Stimulated activated CD4-positive, alpha-beta T cell treated with anti-CD3 and anti-CD28 coated beads, Interleukin-1b, Interleukin-23, amount 100 ng/mL, for 24 hours (primary cell): ENCODE measurements at places on chromosomes 5 and 9.

DNA sequence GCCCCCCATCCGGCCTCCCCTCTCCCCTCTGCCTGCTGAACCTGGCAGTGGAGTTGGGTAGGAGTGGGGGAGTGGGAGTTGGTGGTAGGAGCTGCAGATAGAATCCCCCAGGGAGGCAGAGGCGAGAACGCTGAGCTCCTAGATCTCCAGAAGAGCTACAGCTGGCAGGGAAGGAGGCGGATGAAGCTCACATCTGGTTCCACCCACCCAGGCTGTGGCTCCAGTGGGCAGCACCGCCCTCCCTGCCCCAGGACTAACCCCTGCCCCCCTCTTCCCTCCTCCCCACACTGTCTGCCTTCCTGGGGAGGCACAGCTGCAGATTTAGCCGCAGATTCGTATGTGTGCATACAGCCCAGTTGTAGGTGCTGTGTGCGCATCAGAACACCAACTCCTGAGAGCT is 34.2 kb downstream of the C9orf50 start:
- no peak for DNase-seq

DNA sequence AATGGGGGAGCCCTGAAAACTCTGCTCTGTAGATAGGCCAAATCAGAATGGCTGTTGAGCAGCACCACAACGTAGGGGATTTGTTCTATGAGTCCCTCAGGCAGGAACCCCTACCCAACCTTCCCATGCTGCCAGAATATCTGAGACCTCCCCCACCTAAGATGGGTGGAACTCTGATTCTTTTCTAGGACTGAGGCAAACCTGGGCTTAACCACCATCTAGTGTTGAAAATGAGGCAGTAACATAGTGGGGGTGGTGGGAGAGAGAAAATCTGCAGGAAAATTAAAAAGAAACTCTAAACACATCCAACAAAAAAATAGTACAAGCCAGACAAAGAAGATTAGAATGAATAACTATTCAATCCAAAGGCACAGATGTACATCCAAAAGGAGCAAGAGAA is 228.4 kb downstream of the ATPSCKMT start:
- no peak for DNase-seq

DNA sequence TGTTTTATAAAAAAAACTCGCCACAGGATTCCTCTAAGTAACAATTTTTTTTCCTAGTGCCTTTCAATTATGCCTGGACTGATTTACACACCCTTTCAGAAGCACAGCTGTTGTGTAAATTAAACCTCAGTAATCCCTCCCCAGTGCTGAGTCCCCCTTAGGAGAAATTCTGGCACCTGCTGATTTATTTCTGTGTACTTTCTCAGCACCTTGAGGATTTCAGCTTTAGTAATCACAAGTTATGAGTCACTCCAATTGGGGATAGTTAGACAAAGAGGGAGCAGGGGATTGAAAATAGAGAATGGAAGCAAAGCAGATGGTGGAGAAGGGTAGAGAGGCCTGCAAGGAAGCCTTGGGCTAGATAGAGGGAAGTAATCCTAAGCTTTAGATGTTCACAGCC is 171.7 kb downstream of the TTLL11 start:
- no peak for DNase-seq

DNA sequence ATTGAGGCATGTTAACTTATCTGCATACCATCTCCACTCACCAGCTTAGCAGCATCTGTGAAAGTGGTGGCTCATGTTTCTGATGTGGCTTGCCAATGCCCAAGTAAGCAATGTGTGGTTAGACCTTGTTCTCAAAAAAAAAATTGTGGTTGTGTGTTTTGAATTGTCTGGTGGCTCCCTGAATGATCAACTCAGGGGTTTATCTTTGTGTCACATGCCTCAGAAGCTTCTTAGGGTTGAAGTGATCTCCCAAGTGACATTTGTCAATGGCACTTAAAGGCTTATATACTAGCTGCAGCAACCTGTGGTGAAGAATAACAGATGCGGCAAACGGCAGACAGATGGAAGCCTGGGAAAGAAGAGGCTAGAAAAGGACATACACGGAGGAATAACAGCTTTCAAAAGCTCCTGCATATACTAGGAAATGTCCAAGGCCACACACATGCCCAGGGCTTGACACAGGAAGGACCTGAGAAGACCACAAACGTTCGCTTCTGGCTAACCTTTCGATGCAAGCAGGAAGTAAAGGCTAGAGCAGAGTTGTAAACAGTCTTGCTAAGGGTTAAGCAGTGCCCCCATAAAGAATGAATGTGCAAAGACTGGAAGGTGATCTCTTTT is 42.2 kb upstream of the FSD1L start:
- no peak for DNase-seq

GRCh38 chr5:2269656-2270055 is 386.9 kb upstream of the IRX4 start:
- DNase-seq: no peak

DNA sequence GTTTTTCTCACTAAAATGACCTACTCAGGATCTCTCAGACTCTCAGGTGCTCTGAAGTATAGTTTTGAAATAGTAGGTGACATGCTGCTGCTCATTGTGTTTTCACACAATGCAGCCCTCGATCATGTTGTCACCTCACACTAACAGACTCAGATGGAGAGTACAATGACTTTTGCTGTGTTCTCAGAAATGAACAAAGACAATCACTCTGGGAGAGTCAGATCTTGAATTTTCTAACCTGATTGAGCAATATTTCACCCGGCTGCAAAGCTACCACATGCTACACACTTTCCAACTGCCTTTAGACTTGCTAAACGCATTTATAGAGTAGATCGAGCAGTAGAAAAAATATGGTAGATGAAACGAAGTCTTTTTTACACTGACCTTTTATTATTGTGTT is 113.4 kb downstream of the ST8SIA4 start:
- DNase-seq: no peak

DNA sequence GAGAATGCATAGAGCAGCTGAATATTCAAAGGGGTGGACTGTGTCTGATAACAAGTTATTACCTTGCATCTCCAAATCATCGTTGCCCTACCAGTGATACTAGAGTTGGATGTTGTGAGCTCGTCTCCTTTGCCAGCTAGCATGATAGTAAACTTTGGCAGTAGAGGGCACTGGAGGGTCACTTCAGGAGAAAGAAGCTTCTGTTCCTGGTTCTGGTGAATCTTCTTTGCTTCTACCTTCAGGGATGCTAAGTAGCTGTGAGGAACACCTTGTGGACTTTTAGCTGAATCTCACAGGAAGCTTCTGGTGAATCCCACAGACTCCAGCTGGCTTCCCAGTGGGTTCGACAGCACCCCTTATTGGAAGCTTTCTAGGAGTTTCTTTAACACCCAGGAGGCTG is 626.6 kb upstream of the SGCD start:
- no peak for DNase-seq

- no peak for DNase-seq
Observed at GRCh38 chr9:114375386-114376175, 12.2 kb downstream of the AKNA start.

DNA sequence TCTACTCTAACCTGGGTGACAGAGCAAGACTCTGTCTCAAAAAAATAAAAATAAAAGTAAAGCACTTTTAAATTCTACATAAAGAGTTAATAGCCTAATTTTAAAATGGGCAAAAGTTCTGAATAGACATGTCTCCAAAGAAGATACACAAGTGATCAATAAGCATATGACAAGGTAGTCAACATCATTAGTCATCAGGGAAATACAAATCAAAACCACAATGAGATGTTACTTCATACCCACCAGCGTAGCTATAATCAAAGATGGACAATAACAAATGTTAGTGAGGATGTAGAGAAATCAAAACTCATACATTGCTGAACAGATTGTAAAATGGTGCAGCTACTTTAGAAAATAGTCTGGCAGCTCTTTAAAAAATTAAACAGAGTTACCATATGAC is 64.1 kb downstream of the IQGAP2 start:
- no peak for DNase-seq
